NCI-H2171 treated with DMSO at 0.1 percent for 48 hours (cell line): ENCODE measurements at places on chromosomes 2 and 18.

DNA sequence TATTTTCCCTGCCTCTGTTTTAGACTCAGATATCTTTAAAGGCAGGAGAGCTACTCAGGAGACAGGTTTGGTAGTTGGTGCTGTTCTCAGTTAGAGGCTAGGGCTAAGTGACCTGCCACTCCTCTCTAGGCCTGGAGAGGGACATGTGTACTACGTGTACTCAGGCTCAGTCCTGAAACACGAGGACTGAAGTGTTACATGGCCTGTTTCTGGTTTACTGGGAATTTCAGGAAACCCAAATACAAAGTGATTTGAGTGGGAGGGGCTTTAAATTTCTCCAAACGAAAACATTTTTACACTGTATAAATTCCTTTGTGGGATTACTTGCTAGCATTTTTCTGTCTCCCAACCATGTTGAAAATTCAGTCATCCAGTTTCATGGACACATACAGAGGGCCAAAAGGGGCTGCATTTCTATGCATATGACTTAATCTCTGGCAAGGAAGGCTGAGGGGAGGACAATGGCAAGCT is 343.3 kb downstream of the CYP26B1 start:
- DNase-seq: no peak

- no peak for DNase-seq
Measured at GRCh38 chr2:72006188-72006736, 141.4 kb downstream of the CYP26B1 start.

DNA sequence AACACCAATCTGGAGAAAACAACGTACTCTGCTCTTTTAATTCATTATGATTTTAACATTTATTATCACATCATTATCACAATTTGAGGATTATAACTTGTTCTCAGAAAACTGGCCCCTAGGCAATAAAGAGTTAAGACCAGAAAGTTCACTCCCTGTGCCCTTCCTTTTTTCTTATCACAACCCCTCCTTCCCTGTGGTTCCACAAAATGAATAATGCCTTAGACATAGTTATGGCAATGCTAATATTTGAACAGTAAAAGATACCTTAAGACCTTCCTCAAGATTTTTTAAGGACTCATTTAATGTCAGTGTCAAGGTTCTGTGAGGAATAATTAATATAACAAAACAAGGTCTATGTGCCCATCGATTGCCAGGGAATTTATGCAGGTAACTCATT is 596.2 kb downstream of the ARHGAP15 start:
- no peak for DNase-seq

DNA sequence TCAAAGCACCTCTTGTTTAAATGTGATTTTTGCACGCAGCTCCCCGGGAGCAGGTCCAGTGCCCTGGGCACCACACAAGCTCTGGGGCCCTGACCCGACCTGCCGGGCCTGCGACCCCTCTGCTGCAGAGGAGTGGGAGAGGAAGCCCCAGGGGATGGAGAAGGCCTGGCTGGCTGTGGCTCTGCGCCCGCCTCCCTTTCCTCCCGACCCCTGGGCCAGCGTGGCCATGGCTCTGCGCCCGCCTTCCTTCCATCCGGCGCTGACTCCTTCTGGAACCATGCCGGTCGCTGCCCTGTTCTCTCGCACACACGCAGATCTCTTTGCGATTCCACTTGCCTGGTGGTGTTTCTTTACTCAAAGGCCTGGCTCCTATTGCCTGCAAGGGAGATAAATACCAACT is 166.5 kb upstream of the SALL3 start:
- DNase-seq: no peak

- no peak for DNase-seq
Measured at GRCh38 chr2:19577723-19578122, 219.3 kb upstream of the OSR1 start.

GRCh38 chr2:56229397-56230060 is 45.7 kb downstream of the CCDC85A start:
- no peak for DNase-seq

- DNase-seq: no peak
Measured at GRCh38 chr2:9212661-9213411, 6.2 kb downstream of the ASAP2 start.

DNA sequence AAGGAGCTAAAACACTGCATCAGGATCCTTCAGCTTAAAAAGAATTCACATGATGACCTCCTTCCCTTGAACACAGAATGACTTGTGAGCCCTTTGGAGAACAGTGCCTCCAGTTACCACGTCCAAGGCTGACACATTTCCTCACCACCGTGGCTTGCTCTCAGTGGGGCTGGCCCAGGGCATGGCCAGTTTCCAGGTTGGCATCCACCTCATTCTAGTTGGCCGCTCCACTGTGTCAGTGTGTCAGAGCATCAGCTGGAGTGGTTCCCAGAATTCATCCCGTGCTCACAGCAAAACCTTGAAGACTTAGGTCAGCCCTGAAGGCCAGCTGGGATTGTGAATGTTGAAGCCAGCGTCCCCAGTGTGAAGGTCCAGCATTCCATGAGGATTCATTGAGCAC is 158.5 kb downstream of the INSIG2 start:
- no peak for DNase-seq

GRCh38 chr2:8253781-8254180 is 428.1 kb upstream of the ID2 start:
- no peak for DNase-seq

- DNase-seq: no peak
Measured at GRCh38 chr2:96949701-96950350, 36.6 kb downstream of the FAM178B start.

DNA sequence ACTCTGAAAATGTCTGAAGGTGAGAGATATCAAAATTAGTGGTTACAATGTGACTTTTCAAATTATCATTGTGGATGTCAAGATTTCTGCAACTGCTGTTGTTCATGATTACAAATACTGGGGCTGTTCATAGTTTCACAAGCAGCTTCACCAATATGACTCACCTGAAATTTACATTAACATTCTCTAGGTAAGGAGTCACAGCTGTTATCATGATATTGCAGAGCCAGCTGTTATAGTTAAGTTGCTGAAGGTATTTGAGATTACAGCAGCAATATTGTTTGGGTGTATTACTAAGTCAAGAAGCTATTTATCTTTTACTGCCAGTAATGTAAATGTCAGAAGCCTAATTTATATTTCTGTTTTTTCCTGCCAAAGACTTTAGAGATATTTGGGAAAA is 140.0 kb downstream of the MC4R start:
- peak; percentile 17 for DNase-seq

DNA sequence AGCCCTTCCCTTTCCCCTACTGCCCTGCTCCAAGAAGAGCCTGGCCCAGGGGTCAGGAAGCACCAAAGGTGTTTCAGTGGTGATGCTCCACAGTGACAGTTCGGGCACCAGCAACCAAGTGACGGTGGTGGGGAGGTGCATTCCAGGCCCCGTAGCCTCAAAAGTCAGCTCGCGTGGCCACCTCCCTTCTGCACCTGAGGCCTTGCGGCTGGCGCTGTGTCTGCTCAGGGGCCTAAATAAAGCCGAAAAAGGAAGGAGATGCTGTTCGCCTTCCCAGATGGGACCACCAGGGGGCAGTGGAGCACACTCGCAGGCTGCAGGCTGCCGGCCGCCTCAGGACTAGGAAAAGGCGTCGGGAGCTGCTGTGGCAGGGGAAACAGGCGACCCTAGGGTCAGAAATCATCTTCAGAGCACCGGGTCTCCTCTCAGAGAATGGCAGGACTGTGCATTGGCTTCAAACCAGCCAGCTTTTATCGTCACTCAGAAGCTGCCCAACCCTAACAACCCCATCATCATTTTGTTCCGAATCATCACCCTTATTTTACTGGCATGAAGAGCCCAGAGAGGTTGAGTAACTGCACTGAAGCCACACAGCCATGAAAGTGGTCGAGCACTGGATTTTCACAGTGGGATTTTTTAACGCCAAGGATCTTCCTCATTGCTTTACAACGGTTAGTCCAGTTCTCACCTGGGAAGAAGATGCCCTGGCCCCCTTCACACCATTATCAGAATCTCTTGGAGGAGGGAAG is 213.0 kb upstream of the CELF4 start:
- DNase-seq: peak; percentile 68

GRCh38 chr2:36450466-36451196 is 95.1 kb downstream of the CRIM1 start:
- DNase-seq: no peak

GRCh38 chr18:57060814-57061213 is 86.1 kb upstream of the BOD1L2 start:
- no peak for DNase-seq

DNA sequence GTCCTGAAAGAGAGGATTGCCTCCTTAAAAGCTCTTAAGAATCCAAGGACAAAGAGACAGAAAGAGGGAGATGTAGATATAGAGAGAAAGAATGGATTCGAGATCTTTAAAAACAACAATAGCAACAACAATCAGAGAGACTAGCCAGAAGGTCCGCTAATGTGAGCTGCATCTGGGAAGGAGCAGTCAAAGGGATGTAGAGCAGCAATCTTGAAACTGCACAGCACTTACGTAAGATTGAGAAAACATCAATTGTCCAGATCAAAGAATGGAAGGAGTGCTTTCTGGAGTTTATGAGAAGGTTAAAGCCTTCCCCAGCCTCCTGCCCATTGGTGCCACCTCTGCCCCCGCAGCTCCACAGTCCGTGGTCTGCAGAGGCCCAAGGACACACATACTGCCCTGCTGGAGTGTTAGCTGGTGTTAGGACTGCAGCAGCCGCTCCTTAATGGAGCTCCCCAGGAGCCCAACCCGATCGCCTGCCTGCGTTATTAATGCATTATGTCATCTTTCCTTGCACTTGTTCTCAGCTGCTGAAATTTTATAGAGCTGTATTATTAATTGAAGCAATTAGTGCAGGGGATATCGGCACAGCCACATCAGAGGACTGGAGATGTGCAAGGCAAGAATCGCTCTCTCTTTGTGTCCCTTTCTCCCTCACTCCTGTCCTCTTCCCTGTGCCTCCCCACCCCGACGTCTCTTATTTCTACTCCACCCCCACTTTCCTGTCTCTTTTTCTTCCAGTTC is 94.2 kb upstream of the STPG4 start:
- DNase-seq: no peak

DNA sequence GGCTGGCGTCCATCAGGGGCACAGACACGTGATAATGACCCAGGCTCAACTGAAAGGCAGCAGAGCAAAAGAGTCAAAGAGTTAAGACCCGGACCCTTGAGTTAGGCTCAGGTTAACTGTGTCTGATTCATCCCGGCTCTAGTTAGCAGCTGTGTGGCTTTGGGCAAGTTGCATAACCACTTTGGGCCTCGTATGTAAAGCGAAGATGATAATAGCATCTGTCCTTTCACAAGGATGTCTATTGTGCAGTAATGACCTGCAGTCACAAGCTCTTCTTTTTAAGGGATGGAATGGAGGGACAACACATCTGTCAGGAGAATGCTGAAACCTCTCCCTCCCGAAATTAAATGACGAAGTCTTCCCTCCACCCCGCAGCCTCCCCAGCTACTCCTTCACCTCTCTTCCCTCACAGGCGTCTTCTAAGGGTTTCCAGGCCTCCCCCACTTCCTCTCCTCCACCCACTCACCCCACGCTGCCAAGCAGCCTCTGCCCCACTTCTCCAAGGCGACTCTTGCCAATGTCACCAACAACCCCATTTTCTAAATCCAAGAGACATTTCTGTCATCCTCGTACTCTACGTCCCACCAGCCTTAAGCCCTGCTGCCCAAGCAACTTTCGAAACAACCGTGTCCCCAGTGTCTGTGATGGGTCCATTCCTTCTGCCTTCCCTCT is 135.1 kb upstream of the ID2 start:
- DNase-seq: no peak

DNA sequence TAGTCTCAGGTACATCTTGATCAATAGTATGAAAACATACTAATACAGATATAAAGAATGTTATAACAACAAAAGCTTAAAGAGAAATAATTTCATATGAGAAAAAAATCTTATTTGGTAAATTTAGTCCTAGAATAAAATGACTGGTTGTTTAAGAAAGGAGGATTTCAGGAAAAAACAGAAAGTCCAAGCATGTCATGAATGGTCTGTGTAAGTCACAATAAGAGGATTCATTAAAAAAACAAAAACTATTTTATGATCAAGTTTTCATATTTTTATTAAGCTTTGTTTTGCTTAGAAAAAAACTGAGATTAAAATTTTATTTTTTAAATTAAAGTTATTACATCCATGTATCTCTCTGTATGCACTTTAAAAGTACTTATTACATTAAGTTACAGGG is 353.9 kb upstream of the SPHKAP start:
- peak; percentile 2 for DNase-seq

DNA sequence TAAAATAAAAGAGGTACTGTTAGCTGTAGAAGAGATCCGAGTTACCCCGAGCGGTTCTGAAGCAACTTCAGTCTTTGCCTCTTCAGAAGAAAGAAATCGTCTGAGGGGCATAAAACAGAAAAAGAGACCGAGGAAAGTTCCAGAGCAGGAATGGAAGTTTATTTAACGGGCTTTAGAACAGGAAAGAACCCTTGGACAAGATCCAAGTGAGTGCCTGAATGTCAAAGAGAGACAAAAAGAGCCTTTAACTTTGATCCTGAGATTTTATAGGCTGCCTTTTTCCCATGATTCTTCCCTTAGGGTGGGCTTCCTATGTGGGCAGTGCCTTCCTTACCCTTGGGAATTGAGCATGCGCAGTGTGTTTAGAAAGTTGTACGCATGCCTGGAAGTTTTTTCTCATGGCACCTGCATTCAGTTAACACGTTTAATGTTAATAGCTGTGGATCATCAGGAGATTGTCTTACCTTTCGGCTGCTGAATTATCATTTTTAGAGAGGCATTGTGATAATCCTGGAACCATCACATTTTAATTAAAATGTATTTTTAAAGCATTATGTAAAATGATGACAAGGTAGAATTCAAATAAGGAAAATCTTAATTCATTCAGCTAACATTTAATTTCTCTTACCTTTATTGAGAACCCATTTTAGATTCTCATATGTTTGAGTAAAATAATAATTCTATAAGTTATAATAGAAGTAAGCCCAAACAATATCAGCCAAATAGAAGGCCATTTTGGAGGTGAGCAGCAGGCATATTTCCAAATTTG is 269.5 kb upstream of the ZSWIM2 start:
- DNase-seq: no peak

GRCh38 chr18:36889742-36890141 is 60.8 kb downstream of the KIAA1328 start:
- DNase-seq: no peak

DNA sequence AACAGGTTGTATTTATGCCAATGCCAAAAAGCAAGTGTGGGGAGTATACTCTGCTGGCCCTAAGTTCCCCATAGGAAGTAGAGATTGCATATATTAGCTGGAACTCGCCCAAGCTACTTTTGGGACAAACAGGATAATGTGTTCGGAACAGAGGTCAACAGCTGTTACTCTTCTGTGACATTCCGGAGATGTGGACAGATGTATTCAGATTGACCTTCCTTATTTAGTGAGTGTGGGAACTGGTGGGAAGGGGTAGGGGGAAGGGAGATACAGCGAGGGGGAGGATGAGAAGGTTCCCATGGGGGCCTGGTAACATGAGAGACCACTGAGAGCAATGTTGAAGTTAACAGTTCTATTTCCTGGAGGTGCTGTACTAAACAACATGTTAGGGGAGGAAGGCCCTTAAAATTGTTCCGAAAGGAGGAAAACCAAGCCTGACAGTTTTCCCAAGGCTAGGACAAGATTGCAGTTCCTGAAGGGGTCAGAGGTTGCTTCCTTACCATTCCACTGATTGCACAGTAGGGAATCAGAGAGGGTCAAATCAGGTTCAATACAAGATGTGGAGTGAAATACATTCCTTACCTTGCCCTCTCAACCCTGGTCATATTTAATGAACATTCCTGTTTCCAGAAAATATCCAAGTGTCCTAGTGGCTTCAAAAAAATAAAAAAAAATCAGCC is 14.3 kb upstream of the CD28 start:
- DNase-seq: no peak
